T-cell (primary cell): ENCODE measurements at places on chromosomes 6 and 20.

- DNase-seq: no peak
Observed at GRCh38 chr6:24959319-24959718, 23.6 kb upstream of the RIPOR2 start.

- no peak for DNase-seq
Observed at GRCh38 chr6:158907931-158908330, 88.8 kb upstream of the EZR start.

GRCh38 chr6:42735976-42736375, 9.9 kb downstream of the TBCC start:
- no peak for DNase-seq

GRCh38 chr6:2868637-2869036, 27.0 kb upstream of the SERPINB1 start:
- no peak for DNase-seq

- DNase-seq: no peak
Observed at GRCh38 chr20:52309181-52309580, 117.6 kb upstream of the ZFP64 start.

DNA sequence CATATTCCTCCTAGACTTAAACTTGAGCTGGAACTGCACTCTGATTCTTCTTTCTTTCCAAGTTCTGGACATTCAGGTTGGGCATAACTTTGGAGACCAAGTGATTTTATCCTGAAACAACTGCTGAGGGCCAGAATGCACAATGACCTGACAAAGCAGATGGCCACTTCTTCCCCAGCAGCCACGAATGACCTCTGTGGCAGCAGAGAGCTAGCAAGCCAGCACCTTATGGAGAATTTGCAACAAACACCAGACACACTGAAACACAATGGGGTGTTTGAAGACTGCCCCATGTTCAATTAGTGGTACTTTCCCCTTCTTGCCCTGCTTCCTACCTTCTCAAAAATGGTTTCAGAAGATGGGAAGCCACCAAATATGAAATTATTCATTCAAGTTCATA, 4.2 kb upstream of the TENT5A start:
- no peak for DNase-seq

DNA sequence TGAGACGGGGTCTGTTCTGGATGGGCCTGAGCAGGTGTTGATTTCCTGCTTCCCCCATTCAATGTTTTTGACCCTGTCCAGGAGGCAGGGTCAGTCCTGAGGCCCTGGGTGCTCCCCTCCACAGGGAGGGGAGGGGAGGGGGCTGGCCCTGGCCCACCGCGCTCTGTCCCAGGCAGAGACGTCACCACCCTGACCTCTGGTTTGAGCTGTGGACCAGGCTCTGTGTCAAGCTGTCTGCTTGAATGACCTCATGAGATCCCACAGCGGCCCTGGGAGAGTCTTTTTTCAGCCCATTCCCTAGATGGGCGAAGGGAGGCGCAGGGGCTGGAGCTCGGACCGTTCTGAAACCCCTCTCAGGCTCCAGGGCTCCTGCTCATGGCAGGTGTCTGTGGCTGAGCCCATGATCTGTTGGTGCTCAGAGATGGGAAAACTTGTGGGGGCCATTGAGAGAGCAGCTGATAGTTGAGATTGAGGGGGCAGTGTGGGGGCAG, 8.9 kb upstream of the LKAAEAR1 start:
- DNase-seq: no peak

GRCh38 chr20:32702706-32703425, 29.1 kb upstream of the C20orf203 start:
- DNase-seq: no peak

- DNase-seq: no peak
Observed at GRCh38 chr20:63309261-63310071, 16.5 kb downstream of the COL20A1 start.
